CD4-positive, alpha-beta T cell treated with Interleukin-1 beta for 1 hour (primary cell): ENCODE measurements at places on chromosomes 7 and 10.

DNA sequence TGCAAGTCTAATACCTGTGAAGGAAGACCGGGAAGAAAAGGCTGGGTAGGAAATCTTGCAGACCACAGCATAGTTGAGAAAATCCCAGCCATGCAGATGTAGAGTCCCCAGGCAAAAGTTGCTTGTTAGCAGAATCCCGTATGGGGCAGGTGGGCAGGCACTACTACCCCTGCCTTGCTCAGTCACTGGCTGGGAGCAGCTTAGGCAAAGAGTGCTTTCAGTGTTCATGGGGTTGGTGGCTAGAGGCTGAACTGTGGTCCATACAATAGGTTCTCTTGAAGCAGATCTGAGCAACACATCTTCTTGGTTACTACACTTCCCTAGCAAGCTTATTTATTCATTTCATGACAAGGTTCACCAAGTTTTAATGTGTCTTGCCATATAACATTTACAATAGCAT lies 92.6 kb downstream of the AHCYL2 start:
- no peak for DNase-seq

- DNase-seq = no peak
Observed at GRCh38 chr7:151837285-151838042, 39.5 kb downstream of the PRKAG2 start.

GRCh38 chr7:141562972-141563371 lies 11.8 kb downstream of the AGK start:
- DNase-seq = no peak

- no peak for DNase-seq
Observed at GRCh38 chr10:51074238-51075028, at the start of gene PRKG1. PRKG1 (plus strand) TSS chr10:51074487.

DNA sequence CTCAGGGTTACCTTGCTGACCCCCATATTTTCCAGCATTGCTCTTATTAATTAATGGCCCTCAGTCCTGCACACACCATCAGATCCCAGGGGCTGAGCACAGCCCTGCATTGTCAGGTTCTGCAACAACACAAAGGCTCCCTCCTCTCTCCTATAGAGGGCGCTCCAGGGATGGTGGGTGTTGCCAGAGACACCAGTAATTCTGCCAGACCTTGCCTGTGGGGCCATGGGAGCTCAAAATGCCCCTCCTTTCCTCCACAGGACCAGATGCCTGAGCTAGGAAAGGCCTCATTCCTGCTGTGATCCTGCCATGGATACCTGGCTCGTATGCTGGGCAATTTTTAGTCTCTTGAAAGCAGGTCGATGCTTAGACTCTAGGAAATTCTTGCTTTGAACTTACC lies 42.8 kb upstream of the PRSS58 start:
- DNase-seq = no peak

DNA sequence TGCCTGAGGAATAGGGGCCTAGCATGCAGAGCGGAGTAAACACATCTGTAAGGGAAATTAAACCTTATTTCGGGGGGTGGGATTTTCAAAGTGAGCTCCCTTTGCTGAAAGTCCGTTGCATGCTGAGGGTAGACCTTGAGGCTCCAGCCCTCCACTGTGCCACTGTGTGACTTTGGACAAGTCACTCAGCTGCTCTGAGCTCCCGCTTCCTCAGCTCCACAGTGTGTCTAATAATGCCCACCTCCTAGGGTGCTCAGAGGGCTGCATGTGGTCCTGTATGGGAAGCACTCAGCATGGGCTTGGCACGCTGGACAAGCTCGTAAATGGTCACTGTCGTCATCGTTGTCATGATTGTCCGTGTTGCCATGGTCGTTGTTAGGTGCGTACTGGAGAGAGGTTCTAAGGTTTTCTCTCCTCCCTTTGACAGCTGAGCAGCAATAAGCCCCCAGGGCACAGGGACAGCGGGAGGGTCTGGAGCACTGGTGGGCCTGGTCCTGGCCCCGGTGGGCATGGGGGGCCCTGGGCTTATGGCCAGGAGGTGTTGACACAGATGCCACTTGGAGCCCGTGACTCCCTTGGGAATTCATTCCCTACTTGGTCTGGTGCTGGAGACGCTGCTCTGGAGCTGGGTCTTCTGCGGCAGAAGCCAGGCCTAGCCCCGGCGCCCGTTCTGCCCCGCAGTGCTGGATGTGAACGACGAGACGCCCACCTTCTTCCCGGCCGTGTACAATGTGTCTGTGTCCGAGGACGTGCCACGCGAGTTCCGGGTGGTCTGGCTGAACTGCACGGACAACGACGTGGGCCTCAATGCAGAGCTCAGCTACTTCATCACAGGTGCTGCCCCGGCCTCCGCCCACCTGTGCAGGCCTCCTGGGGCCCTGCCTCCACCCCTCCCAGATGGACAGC lies 13.1 kb downstream of the C10orf105 start:
- DNase-seq = no peak

DNA sequence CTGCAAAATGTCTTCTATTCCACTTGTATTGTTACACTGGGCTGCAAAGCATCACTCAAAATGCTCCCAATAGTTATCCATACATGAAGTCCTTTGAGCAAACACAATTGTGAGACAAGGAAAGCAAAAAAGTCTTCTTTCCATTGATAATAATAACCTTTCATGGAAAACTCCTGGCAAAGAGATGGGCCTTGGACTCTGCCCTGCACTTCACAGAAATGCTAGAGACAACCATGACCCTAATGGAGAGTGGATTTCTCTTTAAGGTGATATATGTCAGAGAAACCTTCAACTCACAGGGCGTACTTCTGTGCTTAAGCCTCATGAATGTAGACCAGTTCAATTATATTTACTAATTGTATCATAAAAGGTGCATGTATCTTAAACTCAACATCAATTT lies 19.4 kb downstream of the SLC26A3 start:
- DNase-seq = no peak

- DNase-seq = no peak
Observed at GRCh38 chr10:53135897-53136253, 363.3 kb upstream of the MBL2 start.

DNA sequence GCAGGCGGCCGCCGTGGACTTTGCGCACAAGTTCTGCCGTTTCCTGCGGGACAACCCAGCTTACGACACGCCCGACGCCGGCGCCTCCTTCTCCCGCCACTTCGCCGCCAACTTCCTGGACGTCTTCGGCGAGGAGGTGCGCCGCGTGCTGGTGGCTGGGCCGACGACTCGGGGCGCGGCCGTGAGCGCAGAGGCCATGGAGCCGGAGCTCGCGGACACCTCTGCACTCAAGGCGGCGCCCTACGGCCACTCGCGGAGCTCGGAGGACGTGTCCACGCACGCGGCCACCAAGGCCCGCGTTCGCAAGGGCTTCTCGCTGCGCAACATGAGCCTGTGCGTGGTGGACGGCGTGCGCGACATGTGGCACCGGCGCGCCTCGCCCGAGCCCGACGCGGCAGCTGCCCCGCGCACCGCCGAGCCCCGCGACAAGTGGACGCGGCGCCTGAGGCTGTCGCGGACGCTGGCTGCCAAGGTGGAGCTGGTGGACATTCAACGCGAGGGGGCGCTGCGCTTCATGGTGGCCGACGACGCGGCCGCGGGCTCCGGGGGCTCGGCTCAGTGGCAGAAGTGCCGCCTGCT lies 14.1 kb downstream of the SH2B2 start:
- no peak for DNase-seq

GRCh38 chr10:47104151-47104605 lies 192.9 kb downstream of the PTPN20 start:
- no peak for DNase-seq

DNA sequence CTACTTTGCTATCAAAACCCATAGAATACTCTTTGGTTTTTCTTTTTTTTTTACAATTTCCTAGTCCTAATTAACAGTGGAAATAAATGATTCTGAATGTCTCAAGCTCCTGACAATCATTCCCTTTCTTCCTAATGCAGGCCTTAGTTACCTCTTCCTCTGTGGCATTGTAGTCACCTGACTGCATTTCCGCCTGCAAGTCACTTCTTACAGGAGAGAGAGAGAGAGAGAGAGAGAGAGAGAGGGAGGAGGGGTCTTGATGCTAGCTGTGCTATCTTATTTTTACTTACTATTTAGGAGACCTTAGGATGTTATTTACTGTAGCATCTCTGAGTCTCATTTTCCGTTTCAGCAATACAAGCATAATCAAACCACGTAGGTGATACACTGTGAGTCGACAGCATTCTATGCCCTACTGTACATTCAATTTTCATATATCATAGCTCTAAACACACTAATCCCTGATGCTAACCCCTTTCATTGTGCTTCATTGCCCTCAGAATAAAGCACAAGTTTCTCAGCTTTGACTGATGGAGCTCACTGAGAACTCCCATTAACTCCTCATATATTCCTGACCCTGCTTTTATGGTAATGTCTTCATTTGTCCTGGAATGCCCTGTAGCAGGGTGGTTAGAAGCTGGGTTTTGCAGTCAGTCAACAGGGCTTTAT lies 1237.3 kb downstream of the XPNPEP1 start:
- no peak for DNase-seq

DNA sequence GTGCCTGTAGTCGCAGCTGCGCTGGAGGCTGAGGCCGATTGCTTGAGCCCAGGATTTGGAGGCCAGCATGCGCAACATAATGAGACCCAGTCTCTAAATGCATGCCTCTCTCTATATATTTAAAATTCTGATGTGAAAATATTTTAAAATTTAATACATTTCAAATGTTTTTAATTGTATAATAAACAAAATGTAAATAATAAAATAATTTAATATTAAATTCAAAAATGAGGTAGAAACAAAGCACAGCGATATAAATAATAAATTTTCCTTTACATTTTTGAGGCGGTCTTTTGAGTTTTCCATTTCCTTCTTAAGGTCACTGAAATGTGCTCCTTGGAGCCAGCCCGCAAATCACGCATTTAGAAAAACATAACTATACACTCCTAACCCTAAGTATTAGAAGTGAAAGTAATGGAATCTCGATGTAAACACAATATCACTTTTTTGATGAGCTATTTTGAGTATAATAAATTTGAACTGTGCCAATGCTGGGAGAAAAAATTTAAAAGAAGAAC lies 523 bp upstream of the CDK1 start:
- DNase-seq = no peak

DNA sequence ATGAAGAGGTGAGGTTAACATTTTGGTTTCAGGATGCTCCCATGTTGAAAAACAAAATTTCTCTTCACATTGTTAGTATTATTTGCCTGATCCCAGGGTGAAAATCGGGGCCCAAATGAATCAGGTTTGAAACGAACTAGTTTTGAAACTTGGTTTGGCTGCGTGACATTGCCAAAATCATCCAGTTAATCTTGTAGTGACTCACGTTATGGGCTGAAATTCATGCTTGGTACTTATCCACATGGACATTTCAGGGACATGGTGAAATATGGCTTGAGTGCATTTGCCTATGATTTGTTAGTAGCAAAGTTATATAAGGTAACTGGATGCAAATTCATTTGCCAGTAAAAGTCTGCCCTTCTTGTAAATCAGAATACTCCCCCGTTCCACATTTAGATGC lies 97.3 kb downstream of the CFAP58 start:
- no peak for DNase-seq

- no peak for DNase-seq
Observed at GRCh38 chr7:155930061-155930460, 117.8 kb upstream of the SHH start.

- DNase-seq = no peak
Observed at GRCh38 chr10:130128062-130128781, 8.0 kb upstream of the GLRX3 start.
